Hindlimb muscle (tissue), 1 donor: ENCODE measurements at places on chromosomes 1 and 21. TPM values are rescaled to one million over a fixed set of nuclear protein-coding genes. Genes with fewer than 3 reads are reported as not detected.

Gene LAMB3
- 0.81 TPM for polyA plus RNA-seq

Gene FABP3
- 134 TPM for polyA plus RNA-seq

Gene TMEM125
- not detected for polyA plus RNA-seq

Gene FCN3
- 0.50 TPM for polyA plus RNA-seq

Gene MEAF6
- polyA plus RNA-seq, result 42.2 TPM

Gene TMIGD3
- polyA plus RNA-seq, result 0.27 TPM

Gene URB2
- polyA plus RNA-seq, result 5.8 TPM

Gene PAQR6
- polyA plus RNA-seq, result 5.2 TPM

Gene ZYG11A
- polyA plus RNA-seq, result 0.06 TPM

Gene RGS8
- polyA plus RNA-seq, result not detected

Gene RHCE
- 2.6 TPM for polyA plus RNA-seq

Gene ACOT11
- polyA plus RNA-seq, result 7.2 TPM

Gene SPRR1A
- polyA plus RNA-seq, result not detected

Gene PM20D1
- polyA plus RNA-seq, result not detected

Gene SDHC
- 113 TPM for polyA plus RNA-seq

Gene SLAMF6
- 0.31 TPM for polyA plus RNA-seq

Gene IGSF5
- 0.70 TPM for polyA plus RNA-seq

Gene DAP3
- polyA plus RNA-seq, result 136 TPM

Gene LRRC39
- polyA plus RNA-seq, result 213 TPM

Gene LACTBL1
- polyA plus RNA-seq, result not detected

Gene TIAM1
- polyA plus RNA-seq, result 11.9 TPM

Gene FCRL5
- not detected for polyA plus RNA-seq

Gene PTPN7
- 1.1 TPM for polyA plus RNA-seq

Gene SH3BGR
- polyA plus RNA-seq, result 190 TPM

Gene GRHL3
- 0.68 TPM for polyA plus RNA-seq
